ENCODE measurements at places on chromosomes 1 and 21.

DNA sequence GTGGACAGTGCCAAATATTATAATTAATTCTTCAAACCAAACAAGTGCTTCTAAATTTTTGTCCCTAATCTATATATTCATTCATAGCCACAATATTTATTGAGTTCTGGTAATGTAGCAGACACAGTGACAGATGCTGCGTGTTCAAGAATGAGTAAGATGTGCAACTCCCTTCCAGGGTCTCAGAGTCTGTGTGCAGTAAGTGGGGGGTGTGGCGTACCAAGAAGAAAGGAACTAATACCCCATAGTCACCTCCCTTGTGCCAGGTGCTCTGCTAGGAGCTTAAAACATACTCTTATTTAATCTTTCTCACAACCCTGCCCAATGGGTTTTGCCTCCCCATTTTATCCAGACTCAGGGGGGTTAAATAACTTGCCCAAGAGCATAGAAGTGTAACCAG is 358.7 kb downstream of the BARHL2 start:
- no peak for DNase-seq

- no peak for DNase-seq
Measured at GRCh38 chr1:192849442-192849841, 40.6 kb downstream of the RGS2 start.

DNA sequence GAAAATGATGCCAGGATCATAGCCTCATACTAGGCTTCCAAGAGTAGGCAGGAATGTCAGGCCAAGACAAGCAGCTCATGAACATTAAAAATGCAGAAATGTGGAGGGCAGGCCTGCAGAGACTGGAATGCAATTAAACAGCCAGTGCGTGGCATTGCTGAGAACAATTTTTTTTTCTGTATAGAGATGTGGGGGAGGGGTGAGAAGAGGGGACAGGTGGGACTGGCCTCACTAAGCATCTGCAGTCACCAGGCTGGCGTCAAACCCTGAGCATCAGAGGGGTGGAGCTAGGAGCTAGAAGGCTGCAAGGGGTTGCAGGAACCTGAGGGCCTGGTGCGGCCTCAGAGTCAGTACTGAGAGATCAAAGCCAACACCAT is 114.1 kb downstream of the TNR start:
- no peak for DNase-seq

- no peak for DNase-seq
Measured at GRCh38 chr1:198068285-198068684, 88.5 kb upstream of the NEK7 start.

DNA sequence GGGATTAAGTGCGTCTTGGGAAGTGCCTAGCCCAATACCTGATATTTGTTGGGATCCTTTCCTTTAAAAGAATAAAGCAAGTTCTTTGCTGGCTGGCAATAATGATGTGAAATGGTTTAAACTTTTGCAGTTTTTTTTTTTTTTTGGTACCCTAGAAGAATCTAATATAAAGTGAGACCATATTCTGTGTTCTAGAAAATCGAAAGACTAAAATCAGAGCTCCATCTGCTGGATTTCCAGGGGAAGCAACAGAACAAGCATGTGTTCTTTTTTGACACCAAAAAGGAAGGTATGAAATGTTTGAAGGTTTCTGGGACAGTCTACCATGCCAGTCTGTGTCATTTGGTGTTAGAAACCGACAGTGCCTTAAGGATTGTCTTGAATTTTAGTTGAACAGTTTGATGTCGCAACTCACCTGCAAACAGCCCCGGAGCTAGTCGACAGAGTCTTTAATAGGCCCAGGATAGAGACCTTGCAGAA is 6.4 kb downstream of the UTP11 start:
- no peak for DNase-seq

GRCh38 chr21:39037807-39038405 is 145.3 kb downstream of the PSMG1 start:
- no peak for DNase-seq

All from CD4-positive, alpha-beta T cell treated with Interleukin-15 for 1 hour (primary cell).